ENCODE measurements at places on chromosomes 7 and 10. TPM values are rescaled to one million over a fixed set of nuclear protein-coding genes. Genes with fewer than 3 reads are reported as not detected.

The GNGT1 gene
- not detected for total RNA-seq

The RAMP3 gene
- total RNA-seq, result not detected

The HABP2 gene
- not detected for total RNA-seq

The CLCN1 gene
- 0.10 TPM for total RNA-seq

The CREB5 gene
- not detected for total RNA-seq

The OR6V1 gene
- not detected for total RNA-seq

The DPYSL4 gene
- 5.4 TPM for total RNA-seq

- H3K4me1 ChIP-seq, result peaks cover 55% of the 10 kb centered on the region
- H3K27me3 ChIP-seq, result no peaks in the 10 kb centered on the region
- peaks cover 87% of the 10 kb centered on the region for H3K36me3 ChIP-seq
- no peak overlapping the region for H3K4me3 ChIP-seq
- H3K27ac ChIP-seq, result no peak overlapping the region
- no peak for DNase-seq
Observed at GRCh38 chr7:140054751-140055150, 8.0 kb downstream of the PARP12 start.

- no peak for DNase-seq
- no peaks in the 10 kb centered on the region for H3K36me3 ChIP-seq
- no peak overlapping the region for H3K4me3 ChIP-seq
- H3K27me3 ChIP-seq, result no peaks in the 10 kb centered on the region
- no peak overlapping the region for H3K27ac ChIP-seq
- H3K4me1 ChIP-seq, result no peaks in the 10 kb centered on the region
Observed at GRCh38 chr7:136925044-136925443, 56.6 kb downstream of the CHRM2 start.

DNA sequence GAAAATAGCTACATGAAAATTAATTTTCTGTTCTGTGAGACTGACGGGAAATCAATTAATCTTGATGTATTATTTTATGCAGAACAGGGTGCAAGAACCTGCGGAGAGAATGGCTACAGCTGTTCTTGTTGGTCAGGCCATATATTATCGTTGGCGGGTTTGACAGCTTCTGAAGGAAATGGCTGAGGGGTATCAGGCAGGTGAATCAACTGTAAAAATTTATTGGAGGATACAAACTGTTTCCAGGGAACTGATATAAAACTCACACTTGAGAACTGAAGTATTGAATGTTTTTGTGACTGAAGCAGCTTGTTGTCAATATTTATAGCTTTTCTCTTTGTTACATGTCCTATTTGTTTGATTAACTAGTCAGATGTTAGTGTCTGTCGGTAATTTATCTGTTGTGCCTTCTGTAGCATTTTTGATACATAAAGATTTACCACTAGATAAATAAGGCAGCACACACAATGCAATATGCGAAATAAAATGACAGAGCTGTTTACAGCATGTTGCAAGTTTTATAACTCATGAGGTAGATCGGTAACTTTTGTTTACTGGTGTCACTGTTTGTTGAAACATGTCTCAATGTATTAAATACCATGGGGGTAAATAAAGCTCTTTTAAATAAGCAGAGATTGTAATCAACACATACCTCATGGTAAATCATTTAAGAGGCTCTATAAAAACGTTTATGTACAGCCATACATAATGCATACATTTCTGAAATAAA lies 308.2 kb downstream of the LRMDA start:
- no peak overlapping the region for H3K27ac ChIP-seq
- peaks cover 1% of the 10 kb centered on the region for H3K27me3 ChIP-seq
- H3K4me1 ChIP-seq, result no peaks in the 10 kb centered on the region
- H3K36me3 ChIP-seq, result no peaks in the 10 kb centered on the region
- H3K4me3 ChIP-seq, result no peak overlapping the region
- DNase-seq, result no peak

- no peaks in the 10 kb centered on the region for H3K36me3 ChIP-seq
- no peak overlapping the region for H3K27ac ChIP-seq
- peaks cover 14% of the 10 kb centered on the region for H3K4me1 ChIP-seq
- H3K27me3 ChIP-seq, result no peaks in the 10 kb centered on the region
- DNase-seq, result no peak
Observed at GRCh38 chr7:29207162-29207801, 12.7 kb downstream of the CHN2 start.

GRCh38 chr10:129531969-129532660 lies 65.1 kb downstream of the MGMT start:
- peaks cover 8% of the 10 kb centered on the region for H3K36me3 ChIP-seq
- no peaks in the 10 kb centered on the region for H3K27me3 ChIP-seq
- no peak overlapping the region for H3K4me3 ChIP-seq
- no peak for DNase-seq
- no peaks in the 10 kb centered on the region for H3K4me1 ChIP-seq

- no peaks in the 10 kb centered on the region for H3K36me3 ChIP-seq
- no peak overlapping the region for H3K4me3 ChIP-seq
- H3K4me1 ChIP-seq, result no peaks in the 10 kb centered on the region
- H3K27ac ChIP-seq, result no peak overlapping the region
- DNase-seq, result no peak
Observed at GRCh38 chr10:34031400-34031799, 696.9 kb upstream of the NRP1 start.

DNA sequence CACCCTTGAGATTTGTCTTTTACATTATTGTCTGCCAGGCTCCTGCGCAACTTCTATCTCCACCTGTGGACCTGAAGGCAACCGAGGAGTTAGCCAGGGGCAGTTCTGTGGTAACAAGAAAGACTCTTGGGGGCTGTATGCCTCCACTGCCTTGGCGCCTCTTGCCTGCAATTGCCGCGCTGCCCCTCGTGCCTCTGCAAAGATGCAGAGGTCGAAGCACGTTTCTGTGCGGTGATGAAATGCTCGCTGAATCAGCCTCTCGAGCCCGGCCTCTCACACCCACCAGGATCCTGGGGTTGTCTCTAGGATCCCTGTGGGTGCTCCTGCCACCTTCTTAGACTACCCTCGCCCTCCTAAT lies 486 bp upstream of the LHFPL3 start:
- peaks cover 52% of the 10 kb centered on the region for H3K27me3 ChIP-seq
- no peaks in the 10 kb centered on the region for H3K36me3 ChIP-seq
- H3K4me1 ChIP-seq, result peaks cover 6% of the 10 kb centered on the region
- DNase-seq, result no peak

- H3K27me3 ChIP-seq, result no peaks in the 10 kb centered on the region
- H3K4me3 ChIP-seq, result no peak overlapping the region
- H3K4me1 ChIP-seq, result no peaks in the 10 kb centered on the region
- H3K36me3 ChIP-seq, result no peaks in the 10 kb centered on the region
- no peak overlapping the region for H3K27ac ChIP-seq
Observed at GRCh38 chr10:115939101-115939854, 333.7 kb downstream of the GFRA1 start.

DNA sequence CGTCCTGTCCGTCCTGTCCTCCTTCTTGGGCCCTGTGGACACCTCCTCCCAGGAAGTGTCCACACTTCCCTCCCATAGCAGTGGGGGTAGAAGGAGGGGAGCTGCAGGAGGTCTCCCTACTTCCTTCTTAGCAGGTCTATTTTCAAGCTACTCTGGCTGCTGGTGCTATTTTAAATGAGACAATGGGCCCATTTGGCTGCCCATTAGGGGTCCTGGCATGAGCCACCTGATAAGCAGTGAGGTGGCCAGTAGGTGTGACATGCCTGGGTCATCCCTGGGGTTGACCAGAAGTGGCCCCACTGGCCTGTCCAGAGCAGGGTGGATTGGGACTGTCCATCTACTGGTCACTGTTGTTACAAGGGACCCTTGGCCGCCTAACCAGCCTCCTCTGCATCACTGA lies 75.2 kb downstream of the COL13A1 start:
- H3K4me1 ChIP-seq, result no peaks in the 10 kb centered on the region
- H3K36me3 ChIP-seq, result no peaks in the 10 kb centered on the region
- DNase-seq, result no peak

DNA sequence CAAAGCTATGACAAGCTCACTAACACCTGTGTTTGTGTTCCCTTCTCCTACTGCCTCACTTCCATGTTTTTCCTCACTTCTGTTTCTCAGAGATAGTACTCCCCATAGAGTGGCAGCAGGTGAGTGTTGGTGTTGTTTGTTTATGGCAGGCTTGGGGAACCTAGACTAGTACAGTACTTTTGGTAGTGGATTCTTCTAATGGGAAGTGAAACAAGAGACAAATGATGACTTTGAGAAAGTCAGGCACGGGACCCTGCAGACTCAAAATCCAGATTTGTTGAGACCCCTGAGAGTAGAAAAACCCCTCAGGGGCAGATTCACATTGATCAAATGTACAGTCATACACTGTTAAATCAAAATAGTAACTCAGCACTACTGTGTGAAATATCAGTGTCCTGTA lies 6.4 kb upstream of the CFAP69 start:
- H3K4me3 ChIP-seq, result no peak overlapping the region
- no peaks in the 10 kb centered on the region for H3K36me3 ChIP-seq
- H3K27ac ChIP-seq, result no peak overlapping the region

- H3K27ac ChIP-seq, result no peak overlapping the region
- no peaks in the 10 kb centered on the region for H3K27me3 ChIP-seq
- no peaks in the 10 kb centered on the region for H3K4me1 ChIP-seq
- no peak for DNase-seq
- H3K4me3 ChIP-seq, result no peak overlapping the region
- no peaks in the 10 kb centered on the region for H3K36me3 ChIP-seq
Observed at GRCh38 chr10:29266641-29267040, 22.2 kb upstream of the LYZL1 start.

GRCh38 chr10:120517196-120517595 lies 60.2 kb downstream of the PLPP4 start:
- no peaks in the 10 kb centered on the region for H3K27me3 ChIP-seq
- H3K36me3 ChIP-seq, result no peaks in the 10 kb centered on the region
- no peak overlapping the region for H3K4me3 ChIP-seq
- no peak overlapping the region for H3K27ac ChIP-seq
- H3K4me1 ChIP-seq, result no peaks in the 10 kb centered on the region
- no peak for DNase-seq

- H3K4me1 ChIP-seq, result no peaks in the 10 kb centered on the region
- DNase-seq, result no peak
- H3K27me3 ChIP-seq, result no peaks in the 10 kb centered on the region
- no peaks in the 10 kb centered on the region for H3K36me3 ChIP-seq
- no peak overlapping the region for H3K4me3 ChIP-seq
- H3K27ac ChIP-seq, result no peak overlapping the region
Observed at GRCh38 chr7:1095621-1096155, 7.8 kb downstream of the GPER1 start.

DNA sequence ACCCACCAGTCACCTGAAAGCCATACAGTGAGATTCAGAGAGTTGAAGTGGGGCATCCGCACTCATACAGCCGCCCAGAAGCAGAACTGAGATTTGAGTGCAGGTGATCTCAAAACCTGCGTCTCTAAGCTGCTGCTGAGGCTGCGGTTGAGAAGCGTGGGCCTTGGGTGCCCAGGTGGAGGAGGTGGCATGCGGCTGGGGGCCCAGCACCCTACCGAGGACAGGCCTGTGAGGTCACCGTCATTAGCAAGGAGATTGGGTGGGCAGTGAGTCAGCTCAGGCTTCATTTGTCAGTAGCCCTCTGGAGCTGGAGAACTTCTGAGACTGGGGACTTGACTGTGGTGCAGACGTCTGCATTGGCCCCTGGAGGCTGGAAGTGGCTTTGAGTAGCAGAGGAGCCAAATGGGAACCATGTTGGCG lies 29.8 kb downstream of the ZMIZ1 start:
- DNase-seq, result no peak
- H3K27ac ChIP-seq, result no peak overlapping the region
- no peaks in the 10 kb centered on the region for H3K27me3 ChIP-seq
- no peak overlapping the region for H3K4me3 ChIP-seq

- H3K27ac ChIP-seq, result no peak overlapping the region
- peaks cover 17% of the 10 kb centered on the region for H3K27me3 ChIP-seq
- no peak for DNase-seq
- no peaks in the 10 kb centered on the region for H3K4me1 ChIP-seq
- no peaks in the 10 kb centered on the region for H3K36me3 ChIP-seq
Observed at GRCh38 chr10:46992803-46993561, 81.8 kb downstream of the PTPN20 start.

- no peak overlapping the region for H3K27ac ChIP-seq
- H3K27me3 ChIP-seq, result no peaks in the 10 kb centered on the region
Observed at GRCh38 chr7:11710377-11710776, 121.6 kb downstream of the THSD7A start.
